ENCODE measurements at places on chromosomes 4 and X. TPM values are rescaled to one million over a fixed set of nuclear protein-coding genes. Genes with fewer than 3 reads are reported as not detected.

ZCCHC12 gene
- 0.94 TPM for total RNA-seq

CLIC2 gene
- total RNA-seq, result 0.66 TPM

GAGE12F gene
- 0.82 TPM for total RNA-seq

SLITRK2 gene
- not detected for total RNA-seq

STAP1 gene
- total RNA-seq, result not detected

DNA sequence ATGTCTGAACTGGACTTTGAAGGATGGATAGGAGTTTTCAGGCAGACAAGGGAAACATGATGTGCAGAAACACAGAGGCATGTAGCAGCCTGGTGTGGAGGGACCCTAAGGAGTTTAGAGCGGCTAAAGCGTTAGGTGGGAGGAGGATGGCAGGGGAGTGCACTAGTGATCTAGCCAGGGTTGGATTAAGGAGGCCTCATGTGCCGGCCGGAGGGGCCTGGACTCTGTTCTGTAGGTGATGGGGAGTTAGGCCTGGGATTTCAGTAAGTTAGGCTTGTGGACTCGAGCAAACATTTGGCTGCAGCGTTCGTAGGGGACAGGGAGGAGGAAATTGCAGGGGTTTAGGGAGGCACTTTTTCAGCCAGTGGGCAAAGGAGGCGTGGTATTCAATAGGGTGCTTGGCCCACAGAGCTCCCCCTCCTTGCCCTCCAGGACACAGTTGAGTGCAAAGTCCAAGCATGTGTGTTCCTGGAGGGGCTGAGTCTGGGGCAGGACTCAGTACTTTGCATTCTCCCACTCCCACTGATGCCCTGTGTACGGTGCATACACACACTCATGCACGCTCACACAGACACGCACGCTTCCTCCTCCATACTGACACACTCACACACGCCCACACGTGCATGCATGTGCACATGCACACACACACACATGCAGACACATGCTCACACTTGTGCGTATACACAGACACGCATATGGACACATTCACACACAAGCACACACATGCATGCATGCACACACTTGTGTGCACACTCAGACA lies 18.6 kb downstream of the PSAPL1 start:
- peak; percentile 5 for DNase-seq

DNA sequence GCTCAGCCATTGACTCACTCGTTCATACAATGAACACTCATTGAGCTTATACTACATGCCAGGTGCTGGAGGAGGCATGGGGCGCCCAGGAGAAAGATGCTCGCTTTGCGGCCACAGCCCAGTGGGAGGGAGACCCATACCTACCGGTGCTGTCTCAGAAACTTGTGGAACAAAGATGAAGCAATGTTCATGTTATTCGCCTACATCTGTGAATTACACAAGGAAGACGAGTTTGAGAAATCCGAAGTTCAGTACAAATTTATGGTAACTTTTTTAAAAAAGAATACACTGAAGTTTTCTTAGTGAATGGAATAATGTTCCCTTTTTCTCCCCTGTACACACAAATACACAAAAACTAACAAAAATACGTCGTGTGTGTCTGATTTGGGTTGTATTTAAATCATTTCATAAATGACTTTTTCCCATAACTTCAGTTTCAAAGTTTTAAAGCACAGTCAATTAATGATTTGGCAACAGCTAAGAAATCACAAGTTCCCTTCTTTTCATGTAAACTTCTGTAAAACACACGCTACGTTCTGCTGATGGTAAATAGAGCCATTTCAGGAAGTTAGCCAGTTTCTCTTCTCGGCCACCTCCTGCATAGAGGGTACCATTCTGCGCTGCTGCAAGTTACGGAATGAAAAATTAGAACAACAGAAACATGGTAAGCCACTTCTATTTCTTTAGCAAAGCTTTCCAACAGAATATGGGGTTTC lies at the start of gene TLR8:
TSS of gene TLR8 (plus strand) at position 575 of the 716 bp plus-strand sequence. CDS start at position 662, 87 bp downstream.
- no peak for DNase-seq

DNA sequence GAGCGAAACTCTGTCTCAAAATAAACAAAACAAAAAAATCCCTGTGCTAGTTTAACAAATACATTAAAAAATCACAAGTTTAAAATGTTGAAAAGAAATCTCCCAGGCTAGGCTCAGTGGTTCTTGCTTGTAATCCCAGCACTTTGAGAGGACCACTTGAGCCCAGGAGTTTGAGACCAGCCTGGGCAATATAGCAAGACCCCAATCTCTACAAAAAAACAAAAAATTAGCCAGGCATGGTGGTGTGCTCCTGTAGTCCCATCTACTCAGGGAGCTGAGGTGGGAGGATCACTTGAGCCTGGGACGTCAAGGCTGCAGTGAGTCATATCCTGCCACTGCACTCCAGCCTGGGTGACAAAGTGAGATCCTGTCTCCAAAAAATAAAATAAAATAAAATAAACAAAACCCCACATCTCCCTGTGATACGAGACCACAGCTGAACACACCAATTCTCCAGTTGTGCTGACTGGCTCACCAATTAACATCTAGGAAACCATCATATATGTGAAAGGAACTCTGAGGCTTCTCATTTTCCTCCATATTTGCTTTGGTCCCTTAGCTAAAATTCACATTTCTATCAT lies 7.3 kb downstream of the RPS4X start:
- DNase-seq, result no peak

- no peak for DNase-seq
Measured at GRCh38 chr4:7558436-7558835, 123.7 kb upstream of the PSAPL1 start.

DNA sequence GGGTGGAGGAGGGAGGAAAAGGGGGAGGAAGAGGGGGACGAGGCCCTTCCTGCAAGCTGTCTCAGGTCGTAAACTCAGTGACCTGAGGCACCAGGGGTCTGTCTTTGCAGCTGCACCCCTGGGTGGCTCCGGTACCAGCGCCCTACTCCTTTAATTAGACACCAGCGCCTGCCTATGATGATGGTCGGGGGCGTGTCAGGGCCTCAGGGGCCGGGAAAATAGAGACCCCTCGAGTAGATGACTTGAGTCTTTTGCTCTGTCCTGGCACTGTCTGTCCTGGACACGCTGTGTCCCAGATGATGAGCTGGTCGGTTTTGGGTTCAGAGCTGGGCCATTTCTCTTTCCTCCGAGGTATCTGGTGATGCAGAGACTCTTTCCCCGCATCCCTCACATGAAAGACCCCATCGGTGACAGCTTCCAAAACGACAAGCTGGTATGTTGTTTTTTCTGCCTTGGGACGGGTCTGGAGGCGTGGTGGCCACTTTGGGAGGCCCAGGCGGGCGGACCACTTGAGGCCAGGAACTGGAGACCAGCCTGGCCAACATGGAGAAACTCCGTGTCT lies 11.2 kb downstream of the SLC25A6 start:
- peak; percentile 9 for DNase-seq

DNA sequence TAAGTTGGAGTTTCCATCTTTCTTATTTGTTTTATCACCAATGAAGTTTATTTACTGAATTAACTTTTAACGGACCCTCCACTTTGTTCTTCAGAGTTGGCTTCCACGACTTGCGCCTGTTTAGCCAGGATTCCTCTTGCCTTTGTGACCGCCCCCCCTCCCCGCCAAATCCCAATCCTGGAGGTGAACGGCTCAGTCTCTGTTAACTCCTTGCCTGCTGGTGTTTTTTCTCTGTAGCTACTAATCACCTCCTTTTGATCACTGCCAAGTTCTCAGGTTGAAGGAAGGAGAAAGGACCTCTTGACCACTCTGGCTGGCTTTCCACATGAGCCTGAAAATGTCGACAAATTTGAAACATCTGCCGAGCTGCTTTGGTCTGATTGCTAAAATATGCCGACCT lies 46.8 kb upstream of the BCOR start:
- peak; percentile 24 for DNase-seq

- no peak for DNase-seq
Measured at GRCh38 chrX:24668111-24668510, 21.0 kb upstream of the PCYT1B start.

- no peak for DNase-seq
Measured at GRCh38 chr4:872241-872981, 46.5 kb upstream of the CPLX1 start.

- DNase-seq, result no peak
Measured at GRCh38 chrX:36577006-36577405, 431.2 kb upstream of the FAM47C start.

DNA sequence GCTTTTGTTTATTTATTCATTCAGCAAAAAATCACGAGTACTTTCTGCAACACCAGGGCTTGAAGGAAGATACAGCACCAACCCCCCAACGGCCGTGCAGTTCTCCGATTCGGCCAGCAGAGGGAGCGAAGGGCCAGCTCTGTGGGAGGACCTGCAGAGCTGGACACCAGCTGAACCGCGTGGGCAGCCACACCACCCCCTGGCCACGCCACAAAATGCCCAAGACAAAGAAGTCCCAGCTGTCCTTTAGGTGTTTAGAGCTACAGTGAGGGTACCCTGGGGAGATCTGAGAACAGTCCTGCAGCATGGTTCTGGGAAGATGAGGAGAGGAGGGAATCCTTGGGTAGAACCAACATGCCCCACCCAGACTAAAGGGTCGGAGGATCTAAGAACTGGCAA lies 83.1 kb downstream of the RELL1 start:
- peak; percentile 91 for DNase-seq

GRCh38 chr4:113292371-113293042 lies 243.1 kb downstream of the ANK2 start:
- peak; percentile 80 for DNase-seq

DNA sequence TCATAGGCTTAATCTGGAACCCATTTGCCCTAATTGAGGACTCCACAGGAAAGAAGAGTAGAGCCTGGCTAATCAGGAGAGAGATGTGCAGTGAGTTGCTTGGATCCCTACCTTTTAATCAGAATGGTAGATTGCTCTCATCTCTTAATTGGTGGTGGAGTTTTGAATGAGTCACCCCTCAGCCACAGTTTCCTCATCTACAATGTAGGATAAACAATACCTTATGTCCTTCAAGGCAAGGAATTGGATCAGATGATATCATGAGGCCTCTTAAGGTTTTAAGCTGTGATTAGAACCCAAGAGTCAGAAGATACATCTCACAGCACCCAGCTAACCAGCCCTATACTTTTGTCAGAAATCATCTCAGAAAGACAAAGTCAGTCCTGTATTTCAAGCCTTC lies 39.1 kb downstream of the PDGFRA start:
- DNase-seq, result no peak

GRCh38 chr4:16035843-16036242 lies 48.0 kb downstream of the PROM1 start:
- no peak for DNase-seq

GRCh38 chr4:89253311-89253710 lies 54.3 kb downstream of the GPRIN3 start:
- no peak for DNase-seq
